ENCODE measurements at places on chromosomes 12 and 14.
A peak's percentile ranks its signal among the peaks of the same experiment; 100 is the strongest.

DNA sequence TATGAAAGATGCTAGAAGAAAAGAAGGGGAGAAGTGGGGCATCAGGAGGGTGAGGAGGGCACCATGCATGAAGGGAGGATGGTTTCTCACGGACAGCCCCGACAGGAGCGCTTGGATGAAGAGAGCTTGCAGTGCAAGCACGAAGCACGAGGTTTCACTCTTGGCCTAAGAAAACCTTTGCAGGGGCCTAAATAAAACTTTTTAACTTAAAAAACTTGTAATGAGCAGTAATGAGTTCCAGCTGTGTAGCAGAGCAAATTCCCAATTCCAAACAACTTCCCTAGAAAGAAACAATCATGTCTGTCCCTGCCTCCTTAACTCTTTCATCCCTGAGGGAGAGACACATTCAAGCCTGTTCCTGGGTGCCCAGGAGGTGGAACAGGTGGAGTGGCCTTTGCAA is 119.5 kb downstream of the PAH start:
- no peak for DNase-seq

DNA sequence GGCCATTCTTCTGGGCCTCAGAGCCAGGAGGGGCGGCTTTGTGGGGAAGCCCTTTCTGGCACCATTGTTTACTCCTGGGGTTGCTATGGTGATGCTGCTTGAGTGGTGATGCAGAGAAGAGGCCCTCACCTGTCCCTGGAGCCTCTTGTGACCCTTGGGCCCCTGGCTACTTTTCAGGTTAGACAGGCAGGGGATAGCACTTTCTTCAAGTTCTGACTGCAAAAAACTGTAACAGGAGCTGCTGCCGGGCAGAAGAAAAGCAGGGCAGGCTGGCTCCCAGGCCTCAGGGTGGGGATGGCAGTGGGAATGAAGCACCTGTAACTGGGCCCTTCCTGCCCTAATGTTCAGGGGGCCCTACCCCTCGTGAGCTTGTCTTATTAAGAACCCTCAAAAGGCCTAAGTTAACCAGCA is at the start of gene TEX52:
TSS of gene TEX52 (minus strand) at position 19 of the 411 bp plus-strand sequence. CDS start at position 6, 13 bp downstream.
- no peak for DNase-seq

DNA sequence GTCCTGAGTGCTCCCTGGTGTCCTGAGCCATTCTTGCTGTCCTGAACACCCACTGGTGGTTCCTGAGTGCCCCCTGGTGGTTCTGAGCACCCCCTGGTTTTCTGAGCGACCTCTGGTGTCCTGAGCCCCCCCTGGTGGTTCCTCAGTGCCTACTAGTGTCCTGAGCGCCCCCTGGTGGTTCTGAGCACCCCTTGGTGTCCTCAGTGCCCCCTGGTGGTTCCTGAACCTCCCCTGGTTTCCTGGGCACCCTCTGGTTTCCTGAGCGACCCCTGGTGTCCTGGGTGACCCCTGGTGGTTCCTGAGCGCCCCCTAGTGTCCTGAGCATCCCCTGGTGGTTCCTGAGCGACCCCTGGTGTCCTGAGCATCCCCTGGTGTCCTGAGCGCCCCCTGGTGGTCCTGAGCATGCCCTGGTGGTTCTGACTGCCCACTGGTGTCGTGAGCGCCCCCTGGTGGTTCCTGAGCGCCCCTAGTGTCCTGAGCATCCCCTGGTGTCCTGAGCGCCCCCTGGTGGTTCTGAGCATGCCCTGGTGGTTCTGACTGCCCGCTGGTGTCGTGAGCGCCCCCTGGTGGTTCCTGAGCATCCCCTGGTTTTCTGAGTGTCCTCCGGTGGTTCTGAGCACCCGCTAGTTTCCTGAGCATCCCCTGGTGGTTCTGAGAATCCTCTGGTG is 473.1 kb downstream of the TMEM121 start:
- DNase-seq: peak; percentile 11

DNA sequence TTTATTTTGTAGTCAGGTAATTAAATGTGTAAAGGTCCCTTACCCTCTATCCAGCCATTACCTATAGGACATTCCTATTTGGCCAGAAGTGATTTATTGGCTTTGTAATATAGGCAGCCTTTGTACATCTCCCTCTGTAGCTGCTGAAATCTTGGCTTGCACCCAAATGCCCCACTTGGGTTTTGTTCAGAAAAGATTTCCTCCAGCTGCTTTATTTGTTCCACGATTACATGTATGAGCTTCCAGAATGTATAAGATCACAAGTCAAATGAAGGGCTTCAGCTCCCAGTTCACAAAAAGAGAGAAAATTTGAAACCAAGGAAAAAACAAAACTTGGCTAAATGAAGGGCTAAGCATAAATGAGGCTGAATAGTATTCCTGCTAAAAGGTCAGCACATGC is 103.4 kb downstream of the EFCAB11 start:
- no peak for DNase-seq

DNA sequence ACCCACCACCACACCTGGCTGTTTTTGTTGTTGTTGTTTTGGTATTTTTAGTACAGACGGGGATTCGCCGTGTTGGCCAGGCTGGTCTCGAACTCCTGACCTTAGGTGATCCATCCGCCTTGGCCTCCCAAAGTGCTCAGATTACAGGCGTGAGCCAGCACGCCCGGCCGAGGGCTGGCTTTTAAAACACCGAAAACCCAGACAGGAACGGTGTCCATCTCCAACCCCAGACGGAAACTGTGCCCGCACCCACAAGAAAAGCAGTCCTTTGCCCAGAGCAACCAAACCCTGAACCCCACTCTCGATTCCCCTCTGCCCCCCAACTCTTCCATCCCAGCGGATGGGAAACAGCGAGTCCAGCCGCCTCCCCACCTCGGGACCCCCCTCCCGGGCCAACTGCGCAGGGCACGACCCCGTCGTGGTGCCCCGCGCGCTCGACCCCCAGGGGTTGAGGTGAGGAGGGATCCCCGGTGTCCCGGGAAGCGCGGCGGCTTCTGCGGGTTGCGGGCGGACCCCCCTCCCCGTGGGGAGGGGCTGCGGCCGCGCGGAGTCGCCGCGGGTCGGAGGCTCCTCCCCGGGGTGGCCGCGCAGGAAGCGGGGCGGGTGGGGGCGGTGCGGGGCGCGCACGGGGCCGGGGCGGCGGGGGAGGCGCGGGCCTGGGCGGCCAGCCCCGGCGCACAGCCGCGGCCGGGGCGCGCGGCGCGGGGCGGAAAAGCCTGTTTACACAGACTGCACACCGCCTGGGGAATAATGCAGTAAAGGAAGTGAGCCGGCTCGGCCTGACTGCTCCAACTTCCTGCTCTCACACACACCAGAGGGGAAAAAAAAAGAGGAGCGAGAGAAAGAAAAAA is at the start of gene ELK3:
TSS of gene ELK3 (plus strand) at position 651 of the 851 bp plus-strand sequence.
- peak; percentile 58 for DNase-seq

DNA sequence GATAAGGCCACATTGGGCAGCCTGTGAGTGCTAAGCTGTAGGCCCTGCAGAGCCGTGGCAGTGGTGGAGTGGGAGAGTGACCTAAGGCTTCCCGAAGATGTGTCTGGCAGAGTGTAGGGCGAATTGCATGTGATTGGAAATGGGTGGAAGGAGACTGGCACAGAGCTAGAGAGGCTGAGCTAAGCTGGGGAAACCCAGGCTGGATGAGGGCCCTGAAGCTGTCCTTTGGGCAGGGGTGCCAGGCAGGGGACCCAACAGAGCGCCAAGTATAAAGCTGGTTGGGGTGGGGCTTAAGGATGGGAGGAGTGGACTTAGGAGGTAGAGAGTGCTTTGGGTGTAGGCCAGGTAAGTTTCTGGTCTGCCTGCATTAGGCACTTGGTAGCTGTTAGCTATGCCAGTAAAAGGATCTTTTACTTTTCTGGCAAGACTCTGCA is 47.9 kb downstream of the WDR20 start:
- no peak for DNase-seq

DNA sequence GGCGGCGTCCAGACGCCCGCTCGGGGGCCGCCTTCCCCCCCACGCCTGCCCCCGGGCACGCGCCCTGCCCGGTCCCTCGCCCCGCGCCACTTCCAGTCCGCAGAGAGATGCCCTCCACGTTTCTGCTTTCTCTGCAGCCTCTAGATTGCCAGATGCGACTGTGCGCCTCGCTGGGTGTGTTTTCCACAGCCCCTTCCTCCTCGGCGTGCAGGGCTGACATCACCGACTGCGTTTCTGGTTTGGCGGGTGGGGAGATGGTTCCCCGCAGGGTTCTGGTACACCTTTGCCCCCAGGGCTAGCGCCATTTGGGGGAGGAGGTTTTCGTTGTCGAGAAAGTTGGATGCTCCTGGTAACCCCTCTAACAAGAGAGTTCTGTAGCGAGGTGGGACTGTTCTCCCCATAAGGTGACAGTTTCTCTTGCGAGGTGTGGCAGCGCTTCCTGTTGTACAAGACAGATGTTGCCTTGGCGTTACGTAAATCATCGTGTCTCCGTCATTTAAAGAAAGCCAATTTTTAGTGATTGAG is 1.5 kb downstream of the CALM1 start:
- peak; percentile 31 for DNase-seq

- DNase-seq: no peak
These were observed 6.4 kb upstream of the GLIPR1 start for GRCh38 chr12:75474116-75474515.

DNA sequence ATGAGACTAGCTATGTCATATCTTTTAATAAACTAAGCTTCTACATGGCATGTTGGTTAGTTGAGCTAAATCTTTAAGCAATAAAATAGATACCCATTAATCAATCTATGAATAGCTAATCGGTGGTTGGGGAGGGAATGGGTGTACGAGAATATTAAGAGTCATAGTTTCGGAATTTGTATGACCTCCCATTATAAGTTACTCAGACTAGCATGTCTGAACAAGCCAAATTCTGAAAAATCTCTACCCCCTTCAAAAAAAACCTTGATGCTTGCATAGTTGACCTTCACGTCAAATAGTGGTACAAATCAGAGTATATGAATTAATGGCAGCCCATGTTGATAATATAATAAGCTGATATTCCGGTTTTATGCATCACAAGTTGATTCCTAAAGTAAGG is 60.0 kb downstream of the PLEKHG7 start:
- DNase-seq: no peak

- no peak for DNase-seq
These were observed 129.2 kb upstream of the EVL start for GRCh38 chr14:99936056-99936455.

- no peak for DNase-seq
These were observed 128.8 kb downstream of the SYNE2 start for GRCh38 chr14:63981569-63981968.

DNA sequence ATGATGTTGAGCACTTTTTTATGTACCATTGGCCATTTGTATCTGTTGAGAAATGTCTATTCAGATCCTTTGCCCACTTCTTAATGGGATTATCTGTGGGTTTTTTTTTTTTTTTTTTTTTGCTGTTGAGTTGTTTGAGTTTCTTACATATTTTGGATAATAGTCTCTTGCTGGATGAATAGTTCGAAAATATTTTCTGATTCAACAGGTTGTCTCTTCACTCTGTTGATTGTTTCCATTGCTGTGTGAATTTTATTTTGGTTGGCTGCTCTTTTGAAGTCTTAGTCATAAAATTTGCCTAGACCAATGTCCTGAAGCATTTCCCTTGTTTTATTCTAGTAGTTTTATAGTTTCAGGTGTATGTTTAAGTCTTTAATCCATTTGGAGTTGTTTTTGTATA is 64.5 kb downstream of the CAND1 start:
- no peak for DNase-seq

GRCh38 chr14:39005044-39005880 is 97.8 kb downstream of the SEC23A start:
- no peak for DNase-seq

- DNase-seq: no peak
These were observed 62.3 kb downstream of the FZD10 start for GRCh38 chr12:130224613-130225012.

DNA sequence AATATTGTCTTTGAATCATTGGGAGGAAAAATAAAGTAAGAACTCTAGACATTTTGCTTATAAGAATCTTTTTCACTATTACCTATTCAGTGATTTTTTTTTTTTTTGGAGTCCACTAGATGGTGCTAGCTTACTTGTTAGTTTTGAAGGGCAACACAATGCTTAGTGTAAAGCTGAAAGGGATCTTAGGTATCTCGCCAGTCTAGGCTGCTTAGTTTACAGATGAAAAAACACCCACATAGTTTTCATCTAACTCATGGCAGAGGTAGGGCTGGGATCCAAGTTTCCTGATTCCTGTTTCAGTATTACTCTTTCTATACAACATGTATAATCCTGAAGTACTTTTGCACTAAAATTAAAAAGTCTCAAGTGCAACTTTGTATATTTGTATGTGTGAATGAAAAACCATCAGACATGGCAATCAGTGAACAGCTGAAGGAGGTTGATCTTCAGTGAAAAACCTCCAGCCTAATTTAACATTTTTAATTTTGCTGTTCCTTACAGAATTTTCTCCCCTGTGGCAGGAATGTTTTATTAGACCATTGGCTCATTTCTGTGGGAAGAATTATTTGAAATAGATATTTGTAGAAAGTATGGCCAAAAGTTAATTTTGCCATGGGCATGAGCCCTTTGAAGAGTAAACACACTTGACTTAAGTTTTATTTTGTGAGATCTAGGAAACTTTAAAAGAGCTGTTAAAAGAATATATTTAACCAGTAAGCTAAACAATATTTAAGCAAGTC is 40.7 kb downstream of the LRRIQ1 start:
- DNase-seq: peak; percentile 90

DNA sequence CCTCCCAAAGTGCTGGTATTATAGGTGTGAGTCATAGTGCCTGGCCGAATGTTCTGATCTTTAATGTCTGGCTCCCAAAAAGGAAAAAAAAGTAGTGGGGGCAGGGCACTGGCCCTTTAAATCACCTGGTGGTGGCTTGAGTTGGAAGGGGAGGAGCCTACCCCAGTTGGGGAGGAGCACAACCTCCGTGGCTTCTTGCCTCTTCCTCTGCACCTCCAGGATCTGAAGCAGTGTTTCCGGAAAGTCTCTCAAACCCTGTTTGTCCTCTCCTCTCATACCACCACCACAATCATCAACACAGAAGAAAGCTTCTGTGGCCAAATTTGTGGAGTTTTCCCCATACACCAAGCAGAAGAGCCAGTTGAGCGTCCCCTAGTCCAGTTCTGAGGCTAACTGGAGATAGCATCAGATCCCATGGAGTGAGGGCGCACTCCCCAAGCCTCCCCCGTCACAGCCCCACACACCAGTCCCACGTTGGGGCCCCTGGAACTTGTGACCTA is 24.3 kb upstream of the RCOR1 start:
- no peak for DNase-seq

DNA sequence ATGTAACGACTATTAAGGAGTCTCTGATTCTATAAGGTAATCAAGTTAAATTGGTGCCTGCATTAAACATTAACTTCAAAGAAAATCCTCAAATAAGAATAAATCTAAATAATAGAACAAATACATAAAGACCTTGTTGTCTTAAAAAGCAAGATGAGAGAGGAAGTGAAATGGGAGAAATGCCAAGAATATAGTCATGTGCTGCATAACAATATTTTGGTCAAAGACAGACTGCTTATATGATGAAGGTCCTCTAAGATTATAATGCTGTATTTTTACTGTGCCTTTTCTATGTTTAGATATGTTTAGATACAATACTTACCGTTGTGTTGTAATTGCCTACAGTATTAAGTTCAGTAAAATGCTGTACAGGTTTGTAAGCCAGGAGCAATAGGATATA is 213.6 kb downstream of the C12orf42 start:
- DNase-seq: no peak
